ENCODE measurements at places on chromosomes 1 and 21. TPM values are rescaled to one million over a fixed set of nuclear protein-coding genes. Genes with fewer than 3 reads are reported as not detected.

SPRR2B gene
- not detected for total RNA-seq

FAM3B gene
- 0.90 TPM for total RNA-seq

PM20D1 gene
- total RNA-seq, result 0.29 TPM

BARHL2 gene
- total RNA-seq, result not detected

PCP4 gene
- not detected for total RNA-seq

F5 gene
- total RNA-seq, result 3.8 TPM

VCAM1 gene
- total RNA-seq, result 27.3 TPM

GRCh38 chr21:34930971-34931370 is 118.1 kb downstream of the RUNX1 start:
- no peak for DNase-seq

DNA sequence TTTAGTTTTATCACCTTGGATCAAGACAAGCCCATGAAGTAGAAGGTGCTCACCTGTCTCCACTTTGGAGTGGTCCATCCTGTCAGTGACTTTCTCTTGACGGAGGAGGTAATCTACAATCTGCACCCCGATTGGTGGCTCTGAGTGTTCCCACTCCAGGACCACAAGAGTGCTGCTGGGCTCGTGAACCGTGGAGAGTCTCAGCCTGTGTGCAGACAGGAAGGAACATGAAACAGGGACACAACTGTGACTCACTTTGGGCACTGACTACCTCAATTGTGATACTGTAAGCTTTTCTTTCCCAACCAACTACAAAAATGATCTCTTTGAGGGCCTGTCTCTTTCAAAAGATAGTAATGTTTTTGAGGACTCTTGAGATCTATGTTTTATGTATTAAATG is 280.2 kb downstream of the ASTN1 start:
- no peak for DNase-seq

DNA sequence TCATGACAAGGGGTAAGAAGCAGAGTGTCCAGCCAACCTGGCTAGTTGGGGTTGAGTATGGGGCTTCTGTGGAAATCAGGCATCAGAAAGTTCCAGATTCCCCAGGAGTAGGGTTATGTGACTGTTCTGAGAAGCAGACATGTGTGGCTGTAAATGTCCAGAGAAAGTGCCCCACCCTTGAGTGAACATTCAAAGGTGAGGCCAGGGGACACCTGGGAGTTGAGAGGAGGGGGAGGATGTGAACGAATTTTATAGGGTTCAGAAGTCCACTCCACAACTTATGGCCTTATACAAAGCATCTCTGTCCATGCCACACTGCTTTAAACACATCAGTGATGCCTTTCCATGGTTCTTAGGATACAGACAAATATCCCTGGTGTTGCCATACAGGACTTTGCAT is 133.3 kb downstream of the IGSF21 start:
- DNase-seq, result no peak

GRCh38 chr1:233598891-233599541 is 14.9 kb upstream of the KCNK1 start:
- no peak for DNase-seq

DNA sequence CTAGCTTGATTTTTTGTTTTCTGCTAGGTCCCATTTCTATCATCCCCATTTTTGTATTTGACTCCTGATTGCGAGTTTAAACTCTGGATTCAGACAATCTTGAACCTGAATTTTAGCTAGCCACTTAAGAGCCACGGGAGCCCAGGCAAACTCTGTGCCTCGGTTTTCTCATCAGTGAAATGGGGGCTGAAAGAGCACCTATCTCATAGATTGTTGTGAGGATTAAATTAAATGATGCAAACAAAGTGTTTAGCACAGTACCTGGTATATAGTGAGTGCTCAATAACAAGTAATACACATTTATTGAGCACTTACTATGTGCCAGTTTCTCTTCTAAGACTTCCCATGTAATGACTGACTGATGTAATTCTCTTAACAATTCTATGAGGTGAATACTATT is 158.1 kb upstream of the POU3F1 start:
- no peak for DNase-seq

DNA sequence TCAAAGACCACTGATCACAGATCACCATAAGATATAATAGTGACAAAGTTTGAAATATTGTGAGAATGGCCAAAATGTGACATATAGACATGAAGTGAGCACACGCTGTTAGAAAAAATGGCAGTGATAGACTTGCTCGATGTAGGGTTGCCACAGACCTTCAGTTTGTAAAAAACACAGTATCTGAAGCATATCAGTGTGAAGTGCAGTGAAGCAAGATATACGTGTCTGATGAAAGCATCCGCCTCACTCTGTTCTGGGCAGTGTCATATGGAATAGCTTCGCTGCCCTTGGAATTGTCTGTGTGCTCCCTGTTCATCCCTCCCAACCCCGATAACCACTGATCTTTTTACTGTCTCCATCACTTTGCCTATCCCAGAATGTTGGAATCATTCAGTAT is 50.7 kb downstream of the GALNT2 start:
- no peak for DNase-seq

GRCh38 chr1:78222225-78222959 is 176.6 kb downstream of the GIPC2 start:
- no peak for DNase-seq

DNA sequence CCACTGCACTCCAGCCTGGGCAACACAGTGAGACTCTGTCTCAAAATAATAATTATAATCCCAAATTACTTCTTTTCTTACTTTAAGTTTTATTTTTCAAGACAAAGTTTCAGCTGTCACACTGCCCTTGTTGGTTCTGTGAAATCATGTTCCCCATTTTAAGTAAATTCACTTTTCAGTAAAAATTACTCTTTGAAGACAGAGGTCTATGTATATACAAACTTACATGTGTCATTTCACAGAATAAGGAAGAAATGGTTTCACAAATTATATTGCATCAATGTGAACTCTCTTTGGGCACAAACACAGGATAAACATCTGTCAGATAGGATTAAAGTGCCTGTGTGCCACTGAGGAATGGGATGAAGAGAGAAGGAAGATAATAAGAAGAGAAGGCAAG is 33.1 kb upstream of the ETS2 start:
- DNase-seq, result no peak

DNA sequence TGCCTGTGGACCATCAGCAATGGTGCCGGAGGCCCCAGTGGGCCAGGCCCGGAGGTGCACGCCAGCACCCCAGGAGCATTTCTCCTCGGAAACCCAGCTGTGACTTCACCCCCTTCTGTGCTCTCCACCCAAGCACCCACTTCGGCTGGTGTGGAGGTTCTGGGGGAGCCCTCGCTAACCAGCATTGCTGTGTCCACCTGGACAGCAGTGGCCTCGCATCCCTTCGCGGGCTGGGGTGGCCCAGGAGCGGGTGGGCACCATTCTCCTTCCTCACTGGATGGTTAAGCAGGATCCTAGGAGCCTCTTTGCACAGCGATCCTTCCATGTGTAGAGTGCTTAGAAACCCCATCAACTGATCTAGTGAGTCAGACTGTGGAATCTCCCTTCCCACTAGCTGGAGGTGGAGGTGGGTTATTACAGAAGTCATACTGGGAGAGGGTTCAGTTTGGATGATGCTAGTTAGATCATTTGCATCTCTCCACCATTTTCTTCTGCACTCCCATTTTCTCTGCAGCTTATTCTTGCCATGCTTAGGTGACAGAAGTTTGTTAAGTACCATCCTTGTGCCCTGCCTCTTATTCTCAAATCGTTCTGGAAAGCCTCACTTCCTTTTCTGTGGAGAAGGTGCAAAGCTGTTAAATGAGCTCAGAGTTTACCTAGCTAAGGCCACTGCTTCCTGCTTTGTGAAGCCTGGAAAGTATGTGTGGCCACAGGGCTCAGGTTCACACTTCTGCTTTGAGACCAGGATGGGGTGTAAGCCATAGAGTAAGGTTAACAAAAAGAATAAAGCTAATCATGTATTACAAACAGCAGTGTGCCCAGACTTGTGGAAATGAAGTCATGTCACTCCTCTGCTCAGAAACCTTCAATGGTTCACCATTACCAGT is 32.3 kb downstream of the TBX19 start:
- no peak for DNase-seq

GRCh38 chr1:57770772-57771171 is 346.9 kb upstream of the DAB1 start:
- DNase-seq, result no peak

GRCh38 chr1:185409763-185410528 is 92.9 kb upstream of the IVNS1ABP start:
- DNase-seq, result no peak

DNA sequence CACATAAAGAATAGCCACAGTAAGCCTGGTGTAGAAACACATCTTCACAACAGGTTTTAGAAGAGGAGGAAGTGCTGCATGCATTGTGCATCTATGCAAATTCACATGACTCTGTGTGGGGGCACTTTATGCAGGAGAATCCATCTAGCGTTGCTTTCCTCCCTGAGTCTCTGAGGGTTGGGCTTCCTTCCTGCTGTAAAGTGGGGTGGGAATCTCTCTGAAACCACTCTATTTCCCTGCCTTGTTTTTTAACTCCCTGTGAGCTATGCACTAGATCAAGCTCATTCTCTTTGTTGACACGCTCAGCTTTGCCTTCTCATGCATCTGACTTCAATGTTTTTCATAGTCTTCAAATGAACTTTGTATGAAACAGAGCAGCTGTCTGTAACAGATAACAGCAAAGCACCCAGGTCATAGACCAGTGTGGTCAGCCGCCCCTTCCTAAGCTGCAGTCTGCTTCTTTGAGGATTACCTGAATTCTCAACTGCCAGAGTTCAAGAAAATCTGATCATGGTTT is 102.7 kb upstream of the DPH5 start:
- no peak for DNase-seq

GRCh38 chr1:182394055-182394775 is 2.6 kb upstream of the GLUL start:
- DNase-seq, result no peak

DNA sequence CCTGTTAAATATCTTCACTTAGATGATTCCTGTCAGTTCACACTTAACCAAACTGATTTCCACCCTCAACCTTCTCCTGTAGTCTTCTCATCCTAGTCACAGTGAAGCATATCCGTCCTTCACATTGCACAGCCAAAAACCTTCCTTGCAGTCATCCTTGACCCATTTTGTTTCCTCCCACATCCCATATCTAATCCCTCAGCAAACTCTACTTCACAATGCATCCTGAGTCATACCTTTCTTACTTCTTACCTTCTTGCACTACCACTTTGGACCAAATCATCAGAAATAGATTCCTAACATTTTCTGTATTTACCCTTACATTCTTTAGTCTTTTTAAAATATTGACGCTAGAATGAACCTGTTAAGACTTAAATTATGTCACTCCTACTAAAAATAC is 86.9 kb downstream of the OLFML2B start:
- no peak for DNase-seq

DNA sequence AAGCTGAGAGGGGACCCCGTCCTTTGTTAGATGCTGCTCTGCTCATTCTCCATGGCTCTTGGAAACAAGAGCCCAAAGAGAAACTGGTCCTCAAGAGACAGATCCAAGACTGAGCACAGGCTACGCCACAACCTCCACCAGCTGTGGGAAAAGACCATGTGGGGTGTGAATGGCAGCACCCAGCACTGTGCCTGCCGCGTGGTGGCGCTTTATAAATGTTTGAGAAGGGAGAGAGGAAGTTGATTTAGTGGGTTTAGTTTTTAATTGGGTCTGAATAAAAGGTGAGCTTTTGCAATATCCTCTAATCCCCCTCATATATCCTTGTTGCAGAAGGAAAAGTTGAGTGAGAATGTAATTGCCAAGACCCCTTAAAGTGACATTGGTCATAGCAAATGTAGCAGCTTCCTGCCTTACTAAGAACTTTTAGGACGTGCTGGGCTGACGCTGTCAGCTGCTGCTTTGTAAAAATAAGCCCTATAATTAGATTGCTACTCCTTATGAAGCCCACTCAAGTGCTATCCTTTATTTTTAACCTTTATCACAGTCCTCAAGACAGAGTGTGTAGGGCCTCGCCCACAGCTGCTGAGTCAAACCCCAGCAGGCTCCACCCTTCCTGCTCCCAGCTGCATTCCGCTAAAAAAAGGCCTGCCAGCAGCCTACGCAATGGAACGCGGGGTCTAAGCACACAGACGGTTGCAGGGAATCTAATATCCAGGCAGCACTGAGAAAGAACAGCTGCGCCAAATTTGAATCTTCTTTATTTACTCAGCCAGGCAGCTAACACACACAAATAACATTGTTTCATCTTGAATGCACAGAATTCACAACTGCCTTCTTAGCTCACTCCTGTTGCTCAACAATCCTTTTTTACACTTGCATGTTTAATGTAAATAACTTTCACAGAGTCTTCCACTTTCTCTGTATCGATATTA is 47.4 kb upstream of the PRDX6 start:
- DNase-seq, result peak; percentile 92

DNA sequence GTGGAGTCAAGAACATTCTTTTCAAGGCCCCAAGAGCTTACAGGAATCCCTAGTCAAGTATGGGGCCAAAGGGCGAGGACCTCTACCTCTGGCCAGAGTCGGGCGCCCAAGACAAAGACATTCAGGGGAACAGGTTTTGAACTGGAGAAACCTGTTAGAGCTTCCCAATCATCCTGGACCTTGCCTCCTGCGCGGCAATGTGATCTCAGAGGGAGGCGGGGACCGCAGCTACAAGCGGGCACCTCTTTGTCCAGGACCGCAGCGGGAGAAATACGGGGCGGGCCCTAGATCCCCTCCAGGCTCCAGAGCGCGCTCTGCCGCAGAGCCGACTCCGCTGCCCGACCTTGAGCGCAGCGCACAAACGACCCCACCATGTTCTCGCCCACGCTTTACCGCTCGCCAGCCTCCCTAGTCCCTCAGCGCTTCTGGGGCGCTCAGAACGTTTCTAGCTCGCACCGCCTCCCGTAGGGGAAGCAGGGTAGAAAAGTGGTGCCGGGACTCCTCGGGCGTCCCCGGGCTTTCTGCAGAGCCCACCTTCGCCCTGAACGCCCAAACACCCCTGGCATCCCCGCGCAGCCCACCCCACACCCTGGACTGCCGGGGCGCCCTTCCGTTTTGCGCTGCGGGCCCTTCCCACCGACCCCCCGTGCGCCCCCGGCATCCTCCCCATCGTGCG is 28.1 kb downstream of the RABIF start:
- no peak for DNase-seq

DNA sequence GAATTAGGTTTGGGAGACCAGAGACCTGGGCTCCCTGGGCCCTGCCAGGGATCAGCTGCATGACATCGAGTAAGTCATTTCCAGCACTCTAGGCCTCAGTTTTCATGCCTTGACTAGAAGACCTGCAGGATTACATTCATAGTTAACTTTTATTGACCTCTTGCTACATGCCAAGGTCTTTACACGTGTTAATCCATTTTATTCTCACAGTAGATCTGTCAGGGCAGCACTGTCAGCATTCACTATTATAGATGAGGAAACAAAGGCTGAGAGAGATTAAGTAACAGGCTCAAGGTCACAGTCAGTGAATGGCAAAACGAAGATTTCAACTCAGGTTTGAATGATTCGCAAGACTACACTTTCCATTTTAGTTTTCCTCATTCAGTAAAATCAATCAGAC is 37.0 kb downstream of the PGM1 start:
- DNase-seq, result no peak

All from mesenteric fat pad (tissue), 1 donor.